ENCODE measurements at places on chromosomes 5 and 9.

GRCh38 chr9:91884696-91885687 is 65.0 kb downstream of the ROR2 start:
- no peak for DNase-seq

- no peak for DNase-seq
Observed at GRCh38 chr5:50726475-50727148, 60.2 kb downstream of the PARP8 start.

DNA sequence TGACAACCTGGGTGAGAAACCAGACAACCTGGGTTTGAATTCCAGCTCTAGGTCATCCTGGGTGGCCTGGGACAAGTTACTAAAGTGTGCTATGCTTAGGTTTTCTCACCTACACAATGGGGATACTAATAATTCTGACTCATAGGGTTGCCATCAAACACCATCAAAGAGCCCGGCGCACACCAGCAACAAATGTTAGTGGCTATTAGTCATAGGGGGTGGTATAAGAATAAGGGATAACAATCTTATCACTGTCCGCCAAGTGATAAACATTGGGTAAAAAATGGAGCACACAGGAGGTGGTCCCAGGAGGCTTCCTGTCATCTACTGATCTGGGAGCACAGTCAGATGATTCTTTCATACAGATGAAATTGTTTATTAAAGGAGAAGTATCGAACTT is 61.4 kb upstream of the AFAP1L1 start:
- no peak for DNase-seq

DNA sequence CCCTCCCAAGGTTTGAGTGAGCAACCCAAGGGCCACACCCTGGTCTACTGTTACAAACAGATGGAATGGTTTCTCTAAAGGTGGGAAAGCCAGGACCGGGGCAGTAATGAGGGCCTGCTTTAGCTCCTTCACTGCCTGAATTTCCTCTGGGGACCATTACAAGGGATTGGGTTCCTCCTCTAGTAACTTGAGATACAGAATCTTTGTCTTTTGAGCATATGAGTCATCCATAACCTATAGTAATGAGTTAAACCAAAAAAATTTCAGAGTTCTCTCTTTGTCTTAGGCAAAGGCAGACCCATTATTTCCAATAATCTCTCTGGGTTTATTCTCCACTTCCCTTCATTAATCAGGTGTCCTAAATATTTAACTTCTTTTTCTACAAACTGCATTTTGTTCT is 618.8 kb downstream of the HINT1 start:
- no peak for DNase-seq

GRCh38 chr5:63233361-63233760 is 654.7 kb downstream of the LRRC70 start:
- DNase-seq: no peak

DNA sequence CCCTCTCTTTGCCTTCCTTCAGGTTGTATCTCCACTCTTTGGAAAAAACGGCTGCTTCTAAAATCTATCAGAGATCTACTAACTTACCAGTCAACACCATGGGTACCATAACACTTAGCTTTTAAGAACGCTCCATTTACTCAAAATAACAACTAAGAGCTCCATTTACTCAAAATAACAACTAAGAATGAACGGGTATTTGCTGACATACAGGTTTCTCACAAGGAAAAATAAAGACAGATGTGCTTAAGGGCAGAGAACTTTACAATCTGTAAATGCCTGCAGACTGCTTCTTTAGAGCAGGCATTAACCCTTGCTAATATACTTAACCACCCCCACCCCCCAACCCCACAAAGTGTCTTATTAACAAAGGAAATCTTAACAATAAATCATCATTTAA is 2.8 kb downstream of the UBAP2 start:
- no peak for DNase-seq

DNA sequence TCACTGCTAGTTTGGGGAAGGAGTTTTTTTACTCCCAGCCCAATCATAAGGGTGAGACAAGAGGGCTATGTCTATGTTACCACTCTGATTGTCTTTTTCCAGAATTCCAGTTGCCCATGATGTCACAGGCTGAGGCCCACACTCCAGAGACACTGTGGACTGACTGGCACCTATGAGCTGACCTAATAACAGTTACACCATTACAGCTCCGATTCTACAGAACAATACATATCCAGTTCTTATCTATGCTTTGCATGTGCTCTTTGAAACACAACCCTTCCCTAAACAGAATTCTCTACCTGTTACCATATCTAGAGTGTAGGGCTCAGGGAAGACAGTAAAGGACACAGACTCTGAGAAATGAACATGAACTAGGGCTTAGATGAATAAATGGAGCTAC is 45.7 kb upstream of the ALDOB start:
- no peak for DNase-seq

DNA sequence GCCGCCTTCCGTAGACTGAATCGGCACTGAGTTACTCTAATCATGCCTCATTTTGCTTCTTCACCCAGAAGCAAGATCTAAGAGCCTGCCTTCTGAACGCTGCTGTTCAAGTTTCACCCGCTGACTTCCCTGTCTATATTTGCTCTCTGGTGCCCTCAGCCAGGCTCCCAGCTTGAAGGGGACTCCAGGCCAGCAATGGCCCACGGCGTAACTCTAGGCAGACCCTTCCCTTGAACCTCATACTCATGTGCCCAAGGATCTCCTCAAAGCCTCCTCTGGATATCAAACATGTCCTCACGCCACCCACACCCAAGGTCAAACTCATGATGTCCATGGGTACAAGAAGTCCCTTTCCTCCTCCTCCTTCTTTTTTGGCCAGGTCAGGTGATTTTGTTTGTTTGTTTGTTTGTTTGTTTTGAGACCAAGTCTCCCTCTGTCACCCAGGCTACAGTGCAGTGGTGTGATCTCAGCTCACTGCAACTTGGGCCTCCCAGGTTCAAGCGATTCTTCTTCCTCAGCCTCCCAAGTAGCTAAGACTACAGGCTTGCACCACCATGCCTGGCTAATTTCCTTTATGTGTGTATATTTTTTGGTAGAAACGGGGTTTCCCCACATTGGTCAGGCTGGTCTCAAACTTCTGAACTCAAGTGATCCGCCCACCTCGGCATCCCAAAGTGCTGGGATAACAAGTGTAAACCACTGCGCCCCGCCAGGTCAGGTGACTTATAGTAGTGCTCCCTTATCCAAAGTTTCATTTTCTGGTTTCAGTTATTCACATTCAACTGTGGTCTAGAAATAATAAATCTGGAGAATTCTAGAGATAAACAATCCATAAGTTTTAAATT is 239.0 kb downstream of the SYK start:
- DNase-seq: no peak

DNA sequence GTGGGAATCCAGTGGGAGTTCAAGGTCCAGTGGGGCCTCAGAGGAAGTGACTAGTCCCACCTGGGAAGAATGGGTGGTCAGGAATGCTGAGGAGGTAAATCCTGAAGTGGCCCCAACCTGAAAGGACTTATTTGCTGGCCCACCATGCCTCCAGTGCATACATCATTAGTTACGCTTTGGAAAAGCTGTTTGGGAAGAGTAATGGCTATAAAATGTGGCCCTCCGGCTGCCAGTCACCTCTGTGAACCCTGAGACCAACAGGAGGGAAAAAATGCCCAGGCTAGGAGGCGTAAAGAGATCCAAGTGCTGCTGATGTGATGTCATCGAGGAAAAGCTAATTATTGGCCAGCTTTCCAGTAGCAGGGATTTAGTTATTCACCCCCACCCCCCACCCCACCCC is 2.7 kb upstream of the SLC26A2 start:
- DNase-seq: no peak

- no peak for DNase-seq
Observed at GRCh38 chr5:27727254-27727653, 688.9 kb upstream of the CDH9 start.

- no peak for DNase-seq
Observed at GRCh38 chr9:134026581-134026980, 1.3 kb downstream of the BRD3OS start.
